Mesenteric fat pad (tissue), 1 donor: ENCODE measurements at places on chromosomes 5 and 9. TPM values are rescaled to one million over a fixed set of nuclear protein-coding genes. Genes with fewer than 3 reads are reported as not detected.

PHF24 gene
- total RNA-seq = 0.39 TPM

PCDHGB6 gene
- 5.3 TPM for total RNA-seq

- DNase-seq = peak; percentile 98
Measured at GRCh38 chr9:135907431-135908092, at the start of gene CAMSAP1. CAMSAP1 (minus strand) TSS chr9:135907546; CDS start chr9:135907159, 387 bp downstream.

DNA sequence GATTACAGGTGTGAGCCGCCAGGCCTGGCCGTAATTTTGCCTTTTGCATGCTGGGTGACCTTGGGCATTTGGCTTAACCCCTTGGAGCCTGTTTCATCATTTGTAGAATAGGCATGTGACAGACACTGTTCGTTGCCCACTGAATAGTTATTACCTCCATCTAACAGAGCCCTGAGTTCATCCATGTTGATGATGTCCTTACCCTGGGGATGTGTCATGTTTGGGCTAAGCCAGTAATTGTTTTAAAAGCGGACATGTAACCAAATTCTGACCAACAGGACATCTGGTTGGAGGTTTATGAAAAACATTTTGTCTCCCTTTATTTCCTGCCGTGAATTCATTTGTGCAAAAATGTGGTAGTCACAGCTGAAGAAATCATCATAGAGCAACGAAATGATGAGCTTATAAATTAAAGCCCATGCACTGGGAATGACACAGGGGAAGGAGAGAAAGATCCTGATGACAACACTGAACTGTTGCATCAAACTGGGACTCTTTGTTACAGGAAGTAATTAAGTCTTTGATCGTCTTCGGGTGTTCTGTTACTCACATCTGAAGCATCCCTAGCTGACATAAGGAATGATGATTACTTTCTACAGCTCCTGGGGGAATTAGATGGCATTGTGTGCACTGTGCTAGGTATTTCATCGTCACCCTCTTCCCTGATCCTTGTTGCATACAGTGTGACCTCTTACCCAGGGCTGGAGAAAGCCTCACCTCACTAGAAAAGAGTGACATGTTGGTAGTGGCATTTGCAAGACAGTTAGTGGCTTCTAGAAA lies 117.8 kb downstream of the FGF18 start:
- no peak for DNase-seq

- no peak for DNase-seq
Measured at GRCh38 chr5:136028782-136029742, at the start of gene TGFBI. TGFBI (plus strand) TSS chr5:136028988; CDS start chr5:136029056, 68 bp downstream.
